ENCODE measurements at places on chromosomes 16 and 17.

- no peak for DNase-seq
These were observed 118.3 kb downstream of the ANKRD11 start for GRCh38 chr16:89371968-89372634.

GRCh38 chr16:55297910-55298479 is 26.0 kb upstream of the IRX6 start:
- no peak for DNase-seq

DNA sequence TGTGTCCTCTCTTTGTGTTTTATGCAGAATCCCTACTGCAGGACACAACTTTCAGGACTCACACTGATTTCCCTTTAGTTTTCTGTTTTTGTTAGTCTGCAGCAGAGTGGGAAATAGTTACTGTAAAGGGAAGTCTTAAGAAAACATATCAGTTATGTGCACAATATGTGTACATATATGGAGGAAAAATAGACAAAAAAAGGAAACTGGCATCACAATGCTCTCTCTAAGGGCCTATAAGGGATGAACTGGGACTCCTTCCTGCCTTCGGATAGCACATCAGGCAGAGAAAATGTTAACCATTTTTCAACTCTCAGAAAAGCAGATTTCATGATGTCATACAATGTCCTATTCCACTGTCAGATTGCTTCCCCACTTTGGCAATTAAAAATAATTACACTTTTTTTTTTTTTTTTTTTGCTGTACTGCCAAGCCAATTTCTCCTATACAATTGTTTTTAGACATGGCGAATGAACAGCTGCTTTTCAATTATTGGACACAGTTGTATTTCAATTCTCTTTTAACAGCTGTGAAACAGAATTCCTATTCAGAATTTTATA is 112.5 kb upstream of the KCNJ16 start:
- no peak for DNase-seq

GRCh38 chr16:87138738-87139267 is 178.4 kb downstream of the C16orf95 start:
- no peak for DNase-seq

DNA sequence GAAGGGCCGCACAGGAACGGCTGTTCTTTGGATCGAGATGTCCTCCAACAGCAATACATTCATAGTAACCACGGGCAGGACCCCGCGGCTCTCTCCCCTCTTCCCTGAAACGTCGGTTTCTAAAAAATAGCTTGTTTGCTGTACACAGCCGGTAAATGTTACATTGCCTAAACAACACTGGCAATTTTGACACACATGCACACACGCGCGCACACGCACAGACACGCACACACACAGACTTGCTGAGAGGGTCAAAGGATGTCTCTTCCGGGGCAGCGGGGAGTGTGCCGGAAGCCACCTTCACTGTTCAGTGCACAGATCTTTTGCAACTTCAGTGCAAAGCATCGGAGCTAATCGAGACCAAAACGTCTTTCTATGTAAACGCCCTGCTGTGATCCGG is 35.8 kb downstream of the ZDHHC7 start:
- no peak for DNase-seq

DNA sequence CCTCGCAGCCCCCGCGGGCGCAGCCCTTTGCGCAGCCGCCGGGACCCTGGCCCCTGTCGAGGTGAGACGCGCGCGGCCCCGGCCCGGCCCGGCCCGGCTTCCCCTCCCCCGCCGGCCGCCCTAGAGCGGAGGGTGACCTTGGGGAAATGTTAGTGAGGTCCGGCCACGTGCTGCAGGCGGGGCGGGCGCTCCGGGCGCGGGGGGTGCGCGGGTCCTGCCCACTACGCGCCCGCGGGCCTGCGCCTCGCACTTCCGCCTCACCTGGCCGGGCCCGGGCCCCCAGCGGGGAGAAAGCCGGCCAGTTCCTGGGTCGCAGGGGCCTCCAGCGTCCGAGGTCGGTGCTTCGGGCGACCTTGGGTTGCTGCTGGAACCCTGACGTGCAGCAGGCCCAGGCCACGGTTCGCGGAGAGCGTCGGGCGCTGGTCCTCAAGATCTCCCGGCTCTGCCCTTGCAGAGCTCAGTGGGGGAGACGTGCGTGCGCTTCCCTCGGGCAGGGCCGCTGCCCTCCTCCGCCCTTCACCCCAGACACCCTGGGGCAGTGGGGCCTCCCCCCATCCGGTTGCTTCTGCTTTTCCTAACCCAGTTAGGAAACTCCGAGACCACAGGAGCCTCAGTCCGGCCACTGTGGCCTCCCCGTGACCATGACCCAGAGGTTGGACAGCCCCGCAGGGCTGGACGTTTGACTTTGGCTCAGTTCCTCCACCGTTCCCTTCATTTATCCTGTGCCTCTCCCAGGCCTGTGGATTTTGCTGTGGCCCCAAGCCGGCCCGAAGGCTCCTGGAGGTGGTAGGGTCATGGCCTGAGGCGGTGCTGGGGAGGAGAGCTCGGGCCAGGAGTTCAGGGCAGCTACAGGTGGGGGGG is 791 bp downstream of the MCRIP2 start:
- peak; percentile 61 for DNase-seq

- no peak for DNase-seq
These were observed 7.7 kb downstream of the CORO6 start for GRCh38 chr17:29615048-29615385.

DNA sequence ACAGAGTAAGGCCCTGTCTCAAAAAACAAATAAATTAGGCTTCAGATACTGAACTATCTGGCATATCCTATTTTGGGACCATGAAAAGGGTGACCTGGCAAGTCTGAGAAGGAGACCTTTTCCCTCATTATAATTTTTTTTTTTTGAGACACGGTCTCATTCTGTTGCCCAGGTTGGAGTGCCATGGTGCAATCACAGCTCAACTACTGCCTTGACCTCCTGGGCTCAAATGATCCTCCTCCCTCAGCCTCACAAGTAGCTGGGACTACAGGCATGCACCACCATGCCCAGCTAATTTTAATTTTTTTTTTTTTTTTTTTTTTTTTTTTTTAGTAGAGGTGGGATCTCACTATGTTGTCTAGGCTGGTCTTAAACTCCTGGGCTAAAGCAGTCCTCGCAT is 37.3 kb downstream of the PLCG2 start:
- no peak for DNase-seq

- no peak for DNase-seq
These were observed 37.4 kb upstream of the IL21R start for GRCh38 chr16:27364493-27365141.

DNA sequence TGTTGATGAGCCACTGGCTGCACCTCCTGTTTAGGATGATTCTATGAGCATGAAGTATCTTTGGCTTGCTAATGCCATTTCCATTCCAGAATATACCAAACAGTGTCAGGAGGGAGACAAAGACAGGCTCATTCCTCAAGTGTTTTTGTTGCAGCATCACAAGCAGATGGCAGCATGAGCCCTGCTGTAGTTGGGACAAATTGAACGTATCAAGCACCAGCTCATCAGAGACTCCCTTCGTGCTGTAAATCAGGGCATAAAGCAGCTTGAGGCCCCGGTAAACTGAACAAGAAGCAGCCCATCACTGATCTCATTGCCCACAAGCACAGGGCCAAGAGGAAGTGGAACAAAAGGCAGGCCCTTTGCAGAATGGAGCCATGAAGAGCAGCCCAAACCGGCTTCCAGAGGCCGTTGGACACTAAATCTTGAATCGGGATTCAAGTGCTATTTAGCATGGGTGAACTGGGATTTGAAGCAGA is 45.9 kb upstream of the HS3ST3A1 start:
- DNase-seq: no peak

- DNase-seq: no peak
These were observed 27.2 kb upstream of the VAT1L start for GRCh38 chr16:77761204-77761603.

- DNase-seq: no peak
These were observed 5.5 kb downstream of the KDM8 start for GRCh38 chr16:27208796-27209195.

GRCh38 chr16:73126525-73126853 is 78.6 kb upstream of the ZFHX3 start:
- no peak for DNase-seq

- DNase-seq: peak; percentile 36
These were observed 3.5 kb upstream of the ITGAE start for GRCh38 chr17:3804503-3804931.

GRCh38 chr16:22681554-22682291 is 132.2 kb upstream of the HS3ST2 start:
- DNase-seq: no peak

GRCh38 chr17:51512220-51512907 is 252.0 kb downstream of the UTP18 start:
- DNase-seq: no peak

DNA sequence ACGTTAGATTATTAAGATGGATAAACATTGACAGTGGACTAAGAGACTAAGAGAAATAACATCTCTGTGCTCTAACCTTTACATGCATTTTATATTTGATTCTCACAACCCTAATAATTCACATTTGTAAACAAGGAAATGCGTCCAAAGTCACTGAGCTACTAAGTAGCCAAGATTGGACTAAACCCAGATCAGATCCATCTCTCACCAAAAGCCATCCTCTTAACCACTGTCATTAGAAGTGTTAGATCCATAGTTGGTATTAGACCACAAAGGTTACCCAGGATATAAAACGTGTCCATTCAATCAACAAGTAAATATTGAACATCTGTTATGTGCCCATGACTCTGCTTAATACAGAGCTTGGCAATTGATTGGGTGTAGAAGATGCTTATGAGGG is 5.2 kb downstream of the HSD17B2 start:
- DNase-seq: no peak

GRCh38 chr17:70317421-70317820 is 148.1 kb downstream of the KCNJ2 start:
- no peak for DNase-seq

DNA sequence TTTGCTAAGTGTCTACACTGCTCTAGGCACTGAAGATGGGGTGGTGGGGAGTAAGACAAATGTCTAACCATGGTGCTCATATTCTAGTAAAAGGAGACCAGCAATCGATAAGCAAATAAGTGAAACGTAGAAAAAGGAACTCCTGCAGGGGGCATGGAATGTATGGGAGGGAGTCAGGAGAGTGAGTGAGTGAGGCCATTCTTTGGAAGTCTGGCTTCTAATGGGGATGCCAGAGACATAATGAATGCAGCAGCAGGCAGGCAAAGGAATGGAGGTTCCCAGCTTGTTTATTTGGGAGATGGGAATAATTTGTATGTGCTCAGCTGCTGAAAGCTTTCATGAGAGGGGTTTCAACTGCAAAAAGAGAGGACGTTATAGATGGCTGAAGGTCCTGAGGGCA is 216.4 kb upstream of the DYNLRB2 start:
- no peak for DNase-seq

- DNase-seq: peak; percentile 36
These were observed 15.2 kb upstream of the CA4 start for GRCh38 chr17:60134396-60135150.

- DNase-seq: no peak
These were observed 51.3 kb upstream of the ADORA2B start for GRCh38 chr17:15893658-15894024.

DNA sequence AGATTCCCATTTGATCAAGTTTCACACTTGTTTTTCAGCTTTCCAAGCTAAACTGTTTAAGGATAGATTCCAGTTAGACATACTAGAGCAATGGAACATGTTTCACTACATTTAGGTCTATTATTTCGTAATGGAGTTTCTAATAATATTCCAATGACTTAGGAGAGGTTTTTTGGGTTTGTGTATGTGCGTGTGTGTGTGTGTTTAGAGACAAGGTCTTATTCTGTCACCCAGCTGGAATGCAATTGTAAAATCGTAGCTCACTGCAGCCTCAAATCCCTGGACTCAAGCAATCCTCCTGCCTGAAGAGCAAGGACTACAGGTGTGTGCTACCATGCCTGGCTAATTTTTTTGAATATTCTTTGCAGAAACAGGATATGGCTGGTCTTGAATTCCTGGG is 426.3 kb downstream of the ZFHX3 start:
- no peak for DNase-seq

DNA sequence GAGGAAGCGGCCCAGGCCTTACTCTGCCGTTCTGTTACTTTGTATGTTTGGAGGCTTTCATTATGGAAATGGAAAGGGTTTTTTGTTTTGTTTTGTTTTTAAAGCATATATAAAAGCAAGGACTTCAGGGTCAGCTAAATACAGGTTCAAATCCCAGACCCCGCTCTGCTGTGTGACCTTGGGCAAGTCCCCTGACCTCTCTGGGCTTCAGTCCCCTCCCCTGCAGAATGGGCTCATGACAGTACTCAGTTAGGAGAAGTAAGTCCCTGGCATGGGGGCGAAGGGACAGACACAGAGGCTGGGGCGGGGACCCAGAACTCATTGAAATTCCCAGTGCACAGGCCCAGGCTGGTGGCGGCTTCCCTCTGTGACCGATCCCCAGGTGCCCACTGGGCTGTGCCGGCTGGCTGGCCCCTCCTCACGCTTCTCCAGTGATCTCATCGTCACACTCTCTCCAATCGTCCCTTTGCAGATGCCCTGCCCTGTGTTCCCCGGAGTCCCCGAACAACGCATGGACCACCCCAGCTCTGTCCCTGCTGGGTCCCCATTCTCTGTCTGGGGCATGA is 979 bp upstream of the CIBAR2 start:
- DNase-seq: no peak

GRCh38 chr17:72403713-72404209 is 282.9 kb downstream of the SOX9 start:
- DNase-seq: no peak

DNA sequence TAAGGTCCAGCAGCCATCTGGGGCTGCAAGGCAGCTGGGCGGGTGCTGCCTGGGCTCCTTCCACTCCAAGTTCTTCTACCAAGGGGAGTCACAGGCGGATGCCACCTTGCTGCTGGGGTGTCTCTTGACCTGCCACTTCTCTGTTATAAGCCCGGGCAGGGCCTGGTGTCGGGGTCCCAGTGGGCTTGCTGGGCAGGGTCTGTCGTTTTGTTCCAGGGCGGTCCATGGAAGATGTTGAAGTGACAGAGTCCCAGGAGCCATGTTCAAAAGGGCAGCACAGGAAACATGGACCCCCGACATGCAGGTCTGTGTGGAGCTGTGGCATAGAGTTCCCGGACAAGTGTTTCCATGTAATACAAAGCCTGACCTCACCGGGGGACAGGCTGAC is 91.1 kb downstream of the TNFRSF13B start:
- DNase-seq: no peak

DNA sequence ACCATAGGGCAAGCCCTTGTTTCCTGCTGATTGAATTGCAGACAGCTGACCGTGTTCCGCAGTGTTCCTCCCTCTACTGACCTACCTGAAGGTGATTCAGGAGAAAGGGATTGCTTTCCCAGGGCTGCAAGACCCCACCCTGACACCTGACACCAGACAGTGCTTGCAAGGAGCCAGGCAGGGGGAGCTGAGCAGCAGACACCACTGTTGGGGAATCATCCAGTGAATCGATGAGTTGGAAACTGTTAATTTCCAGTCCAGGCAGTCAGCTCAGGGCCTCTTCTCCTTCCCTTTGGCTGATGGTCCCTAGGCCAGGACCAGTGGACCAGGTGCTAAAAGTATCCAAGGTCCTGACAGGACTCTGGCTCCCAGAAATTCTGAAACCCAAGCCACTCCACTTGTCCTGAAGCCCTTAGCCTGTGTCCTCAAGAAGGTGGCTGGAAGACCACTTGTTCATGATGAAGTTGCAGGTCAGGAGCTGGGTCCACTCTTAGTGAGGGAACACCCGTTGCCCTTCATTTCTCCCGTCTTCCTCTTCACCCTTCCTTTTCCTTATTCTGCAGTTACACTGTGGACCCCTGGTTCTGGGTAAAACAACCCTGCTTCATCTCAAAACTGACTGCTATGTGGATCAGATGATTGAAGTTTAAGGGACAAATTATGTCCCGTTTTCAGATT is 9.5 kb upstream of the UNK start:
- peak; percentile 45 for DNase-seq

- no peak for DNase-seq
These were observed 382.0 kb downstream of the GRIN2A start for GRCh38 chr16:9800186-9800738.

Measured in B cell (primary cell).